ENCODE measurements at places on chromosomes 12 and 14.

GRCh38 chr14:68148763-68149162, 329.2 kb downstream of the RAD51B start:
- DNase-seq: no peak

DNA sequence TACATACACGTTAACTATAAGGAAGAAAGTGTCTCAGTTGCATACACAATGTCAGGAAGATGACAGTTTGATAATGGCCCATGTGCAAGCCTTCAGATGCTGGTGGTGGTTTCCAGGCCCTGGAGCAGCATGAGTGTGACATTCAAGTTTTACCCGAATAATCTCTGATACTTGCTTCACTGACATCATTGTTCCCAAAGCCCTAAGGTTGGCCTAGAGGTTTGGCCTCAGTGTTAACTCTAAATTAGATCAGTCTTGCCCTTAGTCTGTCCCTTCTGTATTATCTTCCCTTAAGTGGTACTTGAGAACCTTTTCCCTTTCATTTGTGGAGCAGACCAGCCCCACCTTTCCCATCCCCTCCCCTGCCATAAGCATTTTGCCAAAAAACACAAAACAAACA, 24.0 kb upstream of the PDE1B start:
- DNase-seq: no peak

GRCh38 chr14:56903304-56903969, 93.2 kb upstream of the OTX2 start:
- DNase-seq: no peak

GRCh38 chr14:21735639-21736307, 62.2 kb upstream of the OR4E1 start:
- DNase-seq: no peak

DNA sequence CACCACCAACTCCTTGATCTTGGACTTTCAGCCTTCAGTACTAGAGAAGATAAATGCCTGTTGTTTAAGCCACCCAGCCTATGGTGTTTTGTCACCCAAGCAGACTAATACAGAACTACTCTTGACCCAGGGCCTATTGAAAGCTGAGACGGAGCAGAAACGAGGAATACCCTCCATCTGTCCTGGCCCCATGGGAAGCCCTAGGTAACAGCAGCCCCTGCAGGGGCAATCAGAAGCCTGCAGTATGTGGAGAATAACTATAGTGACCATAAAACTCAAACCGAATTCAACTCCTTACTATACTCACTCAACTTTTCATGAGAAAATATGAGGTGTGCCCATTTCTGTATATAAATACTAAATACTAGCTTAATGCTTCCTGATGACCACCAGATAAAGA, 307.4 kb downstream of the NUAK1 start:
- DNase-seq: no peak

DNA sequence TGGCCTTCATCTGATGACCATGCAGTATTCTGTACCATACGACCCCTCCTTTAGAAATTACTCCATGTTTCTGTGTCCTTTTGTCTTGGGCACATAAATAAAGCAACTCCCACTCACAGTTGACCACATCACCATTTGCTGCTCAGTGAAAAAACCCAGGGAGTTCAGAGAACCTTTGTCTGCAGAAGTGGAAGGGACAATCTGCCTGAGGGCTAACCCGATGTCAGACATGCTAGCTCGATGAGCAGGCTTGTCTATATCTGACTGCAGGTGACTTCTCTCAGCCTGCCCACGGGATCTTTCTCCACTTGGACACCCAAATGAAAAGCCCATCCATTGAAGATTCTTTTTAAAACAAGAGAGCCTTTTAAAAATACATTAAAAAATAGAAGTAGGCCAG, 45.7 kb upstream of the GRIP1 start:
- DNase-seq: no peak

- DNase-seq: no peak
Measured at GRCh38 chr12:19991146-19991545, 377.2 kb upstream of the PDE3A start.

All from occipital lobe (tissue), 3 donors.